ENCODE measurements at places on chromosomes 7 and 10.

GRCh38 chr7:50723173-50723572 lies 59.5 kb downstream of the GRB10 start:
- no peak for DNase-seq

DNA sequence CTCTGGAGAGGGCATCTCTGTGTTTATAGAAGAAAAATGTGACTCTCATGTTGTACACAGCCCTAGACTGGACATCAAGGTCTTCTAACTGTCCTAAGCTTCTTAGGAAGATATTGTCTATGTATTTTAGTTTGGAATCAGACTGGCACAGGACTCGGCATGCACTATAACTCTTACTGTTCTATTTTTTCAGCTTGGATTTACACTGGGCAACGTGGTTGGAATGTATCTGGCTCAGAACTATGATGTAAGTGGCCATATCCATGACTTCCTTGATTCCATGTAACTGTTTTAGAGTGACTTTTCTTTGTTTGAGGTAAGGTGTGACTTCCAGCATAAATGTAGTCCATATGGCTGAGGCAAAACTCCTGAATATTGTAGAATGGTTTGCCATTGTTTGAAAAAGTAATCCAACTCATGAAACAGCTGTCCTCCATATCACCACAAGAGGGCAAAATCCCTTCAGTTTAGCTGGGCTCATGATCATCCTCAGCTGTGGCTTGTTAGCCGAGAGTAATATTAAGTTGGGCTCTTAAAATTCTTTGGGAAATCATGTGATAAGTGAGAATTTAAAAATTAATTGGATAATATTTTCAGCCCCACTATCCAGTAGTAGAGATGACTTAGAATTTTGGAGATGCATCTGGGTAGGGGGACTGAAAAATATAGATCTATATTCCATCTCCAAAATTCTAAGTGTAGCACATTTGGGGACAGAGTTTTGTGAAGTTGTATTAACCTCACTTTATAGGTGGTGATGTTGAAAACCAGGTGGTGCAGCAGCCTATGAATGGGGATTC lies 10.4 kb downstream of the STMP1 start:
- peak; percentile 43 for DNase-seq

- no peak for DNase-seq
These were observed 15.4 kb downstream of the SP4 start for GRCh38 chr7:21443149-21443841.

- no peak for DNase-seq
These were observed 193.8 kb upstream of the ZNF32 start for GRCh38 chr10:43842496-43842895.

GRCh38 chr7:88218429-88218745 lies 1.5 kb downstream of the SRI start:
- no peak for DNase-seq

GRCh38 chr7:1425292-1426136 lies 33.8 kb downstream of the MICALL2 start:
- no peak for DNase-seq

DNA sequence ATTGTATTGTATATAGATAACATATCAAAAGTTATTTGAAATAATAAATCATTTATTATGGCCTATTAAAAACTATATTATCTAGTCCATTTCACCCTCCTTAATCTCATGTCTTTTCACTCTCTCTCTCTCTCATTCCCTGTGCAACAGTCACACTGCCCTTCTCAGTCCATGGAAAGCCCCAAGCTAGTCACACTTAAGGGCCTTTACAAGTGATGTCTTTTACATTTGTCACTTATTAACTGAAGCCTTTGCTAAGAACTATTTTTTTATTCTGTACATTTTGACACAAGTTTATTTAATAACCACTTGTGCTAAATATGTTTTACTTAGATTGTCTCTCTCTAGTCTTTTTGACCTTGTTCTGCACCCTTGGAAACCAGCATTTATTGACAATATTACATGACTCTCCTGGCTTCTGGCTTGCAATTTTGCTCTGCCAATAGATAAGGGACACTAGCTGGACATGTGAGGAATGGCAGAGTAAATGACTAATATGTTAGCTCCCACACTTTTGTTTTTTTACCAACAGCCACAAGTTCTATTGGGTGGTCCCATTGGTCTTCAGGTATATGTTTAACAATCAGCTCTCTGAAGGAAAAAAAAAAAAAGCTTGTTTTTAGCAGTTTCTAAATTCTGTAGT lies 706.8 kb upstream of the POT1 start:
- DNase-seq, result no peak
